ENCODE measurements at places on chromosomes 6 and 20.

GRCh38 chr6:52718550-52718949, 44.7 kb downstream of the GSTA2 start:
- peak; percentile 38 for DNase-seq

DNA sequence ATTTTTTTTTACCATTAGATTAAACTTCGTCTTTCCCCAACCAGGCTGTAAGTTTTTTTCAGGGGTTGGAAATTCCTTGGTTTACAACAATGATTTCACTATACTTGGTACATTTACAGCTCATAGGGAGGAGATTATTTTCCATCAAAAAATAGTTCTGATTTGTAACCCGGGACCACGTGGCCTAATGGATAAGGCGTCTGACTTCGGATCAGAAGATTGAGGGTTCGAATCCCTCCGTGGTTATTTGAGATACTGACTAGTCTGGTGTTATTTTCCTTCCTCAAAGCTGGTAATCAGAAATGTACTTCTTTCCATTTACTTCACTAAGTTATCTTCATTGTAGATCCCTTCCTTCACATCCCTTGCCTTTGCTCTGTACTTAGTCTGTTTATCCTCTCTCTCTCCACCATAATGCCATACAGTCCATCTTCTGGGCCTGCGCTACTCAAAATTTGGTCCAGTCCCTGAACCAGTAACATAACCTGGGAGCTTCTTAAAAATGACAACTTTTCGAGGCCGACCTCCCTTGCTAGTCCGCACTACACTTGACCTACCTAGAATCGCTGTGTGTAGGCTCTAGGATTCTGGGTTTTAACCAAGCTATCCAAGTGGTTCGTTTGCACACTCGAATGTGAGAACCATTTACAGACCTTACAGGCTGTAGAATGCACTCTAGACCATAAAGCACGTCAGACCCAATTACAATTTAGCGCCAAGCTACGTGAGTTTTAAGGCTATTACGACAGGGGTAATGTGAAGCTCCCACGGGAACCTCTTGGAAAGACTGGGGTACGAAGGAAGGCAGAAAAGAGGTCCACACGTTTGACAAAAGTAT, 42.1 kb upstream of the BTN3A2 start:
- peak; percentile 92 for DNase-seq

DNA sequence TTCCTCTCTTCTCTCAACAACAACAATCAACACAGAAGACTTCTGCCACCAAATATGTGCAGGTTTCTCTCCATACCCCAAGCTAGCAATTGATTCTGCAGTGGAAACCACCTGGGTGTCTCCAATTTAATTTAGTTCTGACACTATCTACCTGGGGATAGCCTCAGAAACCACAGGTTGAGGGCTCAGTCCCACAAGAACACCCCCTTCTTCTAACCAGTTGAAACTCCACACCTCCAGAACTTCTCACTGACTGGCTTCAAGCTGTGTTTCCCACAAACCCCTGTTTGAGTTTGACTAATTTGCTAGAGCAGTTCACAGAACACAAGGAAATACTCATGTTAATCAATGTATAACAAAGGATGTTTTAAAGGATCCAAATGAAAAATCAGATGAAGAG, 52.5 kb upstream of the SPTLC3 start:
- DNase-seq, result no peak

- no peak for DNase-seq
These were observed 553.3 kb downstream of the C6orf118 start for GRCh38 chr6:164756142-164756541.

DNA sequence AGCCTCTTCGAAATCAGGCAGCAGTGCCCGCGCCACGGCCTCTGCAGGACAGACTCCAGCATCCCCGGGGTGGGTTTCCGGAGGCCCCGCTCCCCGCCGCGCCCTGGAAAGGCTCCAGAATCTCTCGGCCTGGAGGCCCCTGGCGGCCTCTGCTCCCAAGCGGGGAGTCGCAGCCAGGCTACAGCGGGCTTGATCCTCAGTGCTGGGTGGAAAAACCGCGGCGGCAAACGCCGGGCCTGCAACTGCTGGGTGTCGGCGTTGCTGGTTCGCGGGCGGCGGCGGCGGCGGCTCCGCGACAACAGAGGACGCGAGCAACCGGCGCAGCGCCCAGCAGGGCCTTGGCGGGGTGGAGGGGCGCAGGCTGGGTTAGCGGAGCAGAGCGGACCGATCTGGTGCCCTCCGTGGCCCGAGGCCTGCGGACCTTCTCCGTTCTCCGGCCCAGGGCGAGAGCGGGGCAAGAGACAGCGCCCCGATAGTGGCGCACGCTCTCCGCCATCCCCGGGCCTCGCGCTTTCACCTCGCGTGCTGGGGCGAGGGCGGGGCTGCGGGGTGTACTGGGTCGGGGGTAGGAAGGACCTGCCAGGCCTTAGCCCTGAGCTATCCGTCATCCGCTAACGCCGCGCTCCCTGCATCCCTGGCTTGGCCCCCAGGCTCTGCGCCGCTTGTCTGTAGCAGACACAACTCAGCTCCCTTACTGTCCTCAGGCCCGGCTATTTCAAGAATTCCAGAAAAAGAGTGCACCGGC, 3.4 kb upstream of the ZNF292 start:
- peak; percentile 57 for DNase-seq

DNA sequence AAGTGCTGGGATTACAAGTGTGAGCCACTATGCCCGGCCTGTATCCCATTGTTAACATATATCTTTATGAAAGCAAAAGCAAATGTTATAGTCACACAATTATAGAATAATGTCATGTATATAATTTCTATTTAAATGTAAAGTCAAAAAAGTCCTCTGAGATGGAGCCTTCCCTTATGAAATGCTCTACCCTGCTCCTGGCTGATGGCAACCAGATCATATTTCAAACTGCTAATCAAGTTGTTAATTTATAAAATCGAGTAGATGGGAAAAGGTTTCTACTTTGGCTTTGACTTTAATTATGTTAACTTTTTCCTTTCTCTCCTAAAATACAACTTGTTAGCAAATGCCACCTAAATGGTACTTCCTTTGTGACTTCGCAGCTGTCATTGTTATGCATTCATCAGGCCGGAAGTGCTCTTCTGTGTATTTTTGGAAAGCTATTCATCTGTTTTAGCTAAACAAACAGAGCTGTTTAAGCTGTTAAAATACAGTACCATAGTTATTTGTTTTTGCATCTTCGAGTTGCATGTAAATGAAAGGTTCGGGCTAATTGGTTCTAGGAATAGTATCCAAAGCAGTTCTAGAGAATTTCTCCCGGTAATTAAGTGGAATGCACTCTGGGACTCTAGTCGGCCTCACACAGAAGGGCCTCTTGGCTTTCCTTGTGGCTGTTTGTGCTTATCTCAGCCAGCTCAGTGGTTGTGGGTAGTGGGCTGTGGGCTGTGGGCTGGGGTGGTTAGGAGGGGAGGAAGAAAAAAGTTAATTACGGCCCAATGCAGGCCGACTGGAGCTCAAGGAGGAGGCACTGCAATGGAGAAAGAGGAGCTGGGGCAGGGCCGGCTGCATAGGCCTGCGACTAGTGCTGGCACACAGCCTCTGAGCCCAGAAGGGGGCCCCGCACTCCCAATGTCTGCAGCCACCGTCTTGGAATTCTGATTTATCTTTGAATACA, 34.8 kb downstream of the SLC35D3 start:
- DNase-seq, result no peak

DNA sequence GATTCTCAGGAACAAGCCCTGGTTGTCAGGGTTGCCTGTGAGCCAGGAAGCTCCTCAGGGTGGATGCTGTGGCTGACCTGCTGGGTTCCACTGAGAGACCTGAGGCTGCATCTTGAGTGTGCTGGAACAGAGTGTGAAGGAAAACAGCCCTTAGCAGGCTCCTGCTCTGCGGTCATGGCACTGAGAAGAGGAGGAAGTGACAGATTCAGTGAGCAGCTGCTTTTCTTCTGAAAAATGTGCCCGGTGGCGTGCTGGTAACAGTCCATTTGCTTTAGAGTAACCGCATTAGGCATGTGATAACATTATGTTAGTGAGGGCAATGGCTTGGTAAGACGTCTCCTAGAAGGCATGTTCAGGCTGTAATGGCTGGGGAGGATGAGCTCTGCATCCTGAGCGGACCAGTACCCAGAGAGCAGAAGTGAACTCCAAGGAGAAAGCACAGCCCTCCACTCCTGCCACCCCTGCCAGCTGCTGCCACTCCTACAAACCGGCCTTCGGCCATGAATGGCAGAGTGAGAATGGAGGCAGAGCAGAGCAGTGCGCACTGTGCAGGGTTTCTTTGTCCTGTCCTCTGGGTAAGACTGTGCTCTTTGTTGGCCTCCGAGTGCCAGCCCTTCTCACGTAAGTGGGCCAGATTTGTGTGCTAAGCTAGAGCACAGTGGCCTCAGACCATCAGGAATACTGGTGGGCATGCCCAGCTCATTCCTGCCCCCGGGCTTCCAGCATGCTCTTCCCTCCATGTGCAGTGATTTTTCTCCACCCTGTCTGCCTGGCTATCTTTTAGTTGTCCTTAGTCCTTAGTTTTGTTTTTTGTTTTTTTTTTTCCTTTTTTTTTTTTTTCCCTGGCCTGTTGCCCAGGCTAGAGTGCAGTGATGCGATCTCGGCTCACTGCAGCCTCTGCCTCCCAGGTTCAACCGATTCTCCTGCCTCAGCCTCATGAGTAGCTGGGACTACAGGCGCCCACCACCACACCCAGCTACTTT, 98.1 kb upstream of the VSTM2L start:
- peak; percentile 7 for DNase-seq

DNA sequence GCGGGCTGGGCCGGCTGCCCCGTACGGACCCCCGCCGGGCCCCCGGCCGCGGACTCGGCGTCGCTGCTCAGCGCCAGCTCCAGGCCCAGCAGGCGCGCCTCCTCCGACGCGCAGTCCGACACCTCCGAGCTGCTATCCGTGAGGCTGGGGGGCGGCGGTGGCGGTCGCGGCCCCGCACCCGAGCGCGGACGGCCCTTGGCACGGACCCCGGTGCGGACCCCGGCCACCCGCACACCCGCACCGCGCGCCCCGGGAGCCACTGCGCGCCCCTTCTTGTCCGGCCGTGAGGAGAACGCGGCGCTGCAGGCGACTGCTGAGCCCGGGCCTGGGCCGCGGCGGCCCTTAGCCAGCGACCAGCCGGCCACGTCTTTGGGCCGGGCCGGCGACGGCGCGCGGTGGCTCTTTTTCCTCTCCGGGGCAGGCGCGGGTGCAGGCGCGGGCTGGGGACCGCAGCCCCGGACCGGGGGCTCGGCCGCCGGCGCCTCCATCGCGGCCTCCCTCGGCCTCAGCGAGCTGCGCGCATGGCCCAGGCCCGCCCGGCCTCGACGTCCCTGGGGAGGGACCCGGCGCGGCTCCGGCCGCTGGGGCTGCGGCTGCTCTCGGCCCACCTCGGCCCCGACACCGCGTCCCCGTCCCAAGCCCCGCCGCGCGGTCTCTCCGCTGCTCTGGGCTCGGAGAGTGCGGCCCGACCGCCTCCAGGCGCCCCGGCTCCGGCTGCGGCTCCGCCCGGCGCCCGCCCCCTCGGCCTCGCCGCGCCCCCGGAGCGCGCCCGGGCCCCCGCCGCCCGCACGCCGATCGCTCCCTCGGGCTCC, 12.9 kb upstream of the TLDC2 start:
- DNase-seq, result no peak

DNA sequence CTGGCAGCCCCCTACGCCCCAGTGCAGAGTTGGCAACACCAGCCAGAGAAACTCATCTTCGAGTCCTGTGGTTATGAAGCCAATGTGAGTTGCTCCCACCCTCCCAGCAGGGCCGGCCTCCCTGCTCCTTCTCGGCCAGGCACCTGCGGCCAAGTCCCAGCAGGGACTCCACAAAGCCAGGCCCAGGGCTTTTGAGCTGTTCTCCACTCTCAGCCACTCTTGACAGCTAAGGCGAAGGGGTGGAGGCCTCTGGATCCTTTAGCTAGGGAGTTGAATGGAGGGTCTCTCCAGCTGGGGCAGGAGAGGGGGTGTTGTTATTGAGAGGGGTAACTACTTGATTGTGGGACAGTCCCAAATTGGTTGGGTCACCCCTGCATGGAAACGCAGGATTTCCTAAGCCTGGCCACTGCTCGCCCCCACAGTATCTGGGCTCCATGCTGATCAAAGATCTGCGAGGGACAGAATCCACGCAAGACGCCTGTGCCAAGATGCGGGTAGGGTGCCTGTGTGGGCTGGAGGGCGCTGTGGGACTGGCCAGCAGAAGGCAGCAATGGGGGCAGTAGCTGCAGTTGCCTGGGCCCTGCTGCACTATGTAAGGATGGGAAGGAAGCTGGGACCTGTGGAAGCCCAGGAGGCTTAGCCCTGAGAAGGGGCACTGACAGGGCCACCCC, 58.3 kb downstream of the TCP11 start:
- DNase-seq, result no peak

- peak; percentile 32 for DNase-seq
These were observed 48.9 kb downstream of the PHF20 start for GRCh38 chr20:35820715-35821114.

DNA sequence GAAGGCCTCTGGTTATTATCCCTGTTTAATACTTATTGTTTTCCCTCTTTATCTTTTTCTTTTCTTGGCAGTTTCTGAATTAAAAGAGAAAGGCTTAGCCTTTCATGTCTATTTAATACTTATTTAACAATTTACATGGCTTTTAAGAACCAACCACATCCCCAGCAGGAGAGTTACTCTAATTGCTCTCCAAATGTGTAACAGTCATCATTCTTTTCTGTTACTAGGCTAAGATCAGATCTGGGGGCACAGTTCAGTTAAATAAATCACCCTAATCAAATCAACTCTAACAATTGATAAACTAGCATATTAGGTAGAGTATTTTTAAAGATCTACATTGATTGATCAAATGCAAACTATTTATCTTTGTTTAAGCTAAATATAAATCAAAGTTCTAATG, 54.1 kb upstream of the NT5E start:
- DNase-seq, result no peak

GRCh38 chr20:5156675-5157448, 30.1 kb downstream of the CDS2 start:
- peak; percentile 72 for DNase-seq

DNA sequence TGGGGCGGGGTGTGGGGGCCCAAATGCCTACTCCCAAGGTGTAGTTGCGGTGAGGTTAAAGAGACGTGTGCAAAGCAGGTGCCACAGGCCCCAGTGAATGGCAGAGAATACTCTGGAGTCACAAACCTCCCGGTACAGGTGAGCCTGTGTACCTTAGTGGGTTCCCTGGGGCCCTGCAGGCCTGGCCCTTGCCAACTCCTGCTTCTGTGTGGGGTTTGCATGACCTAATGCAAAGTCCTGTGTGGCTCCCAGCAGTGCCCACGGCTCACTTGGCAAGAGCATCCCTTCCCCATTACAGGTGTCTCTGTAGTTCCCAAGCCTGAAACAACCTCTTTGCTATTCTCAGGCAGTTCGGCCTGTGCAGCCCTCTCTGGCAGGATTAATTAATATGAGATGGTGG, 17.5 kb downstream of the SPDEF start:
- no peak for DNase-seq

GRCh38 chr6:119768201-119768600, 418.6 kb upstream of the MAN1A1 start:
- DNase-seq, result no peak

- DNase-seq, result no peak
These were observed 29.4 kb downstream of the TRPC4AP start for GRCh38 chr20:35063168-35063567.
